ENCODE measurements at places on chromosomes 1 and 21. TPM values are rescaled to one million over a fixed set of nuclear protein-coding genes. Genes with fewer than 3 reads are reported as not detected.
A peak's percentile ranks its signal among the peaks of the same experiment; 100 is the strongest.

DNA sequence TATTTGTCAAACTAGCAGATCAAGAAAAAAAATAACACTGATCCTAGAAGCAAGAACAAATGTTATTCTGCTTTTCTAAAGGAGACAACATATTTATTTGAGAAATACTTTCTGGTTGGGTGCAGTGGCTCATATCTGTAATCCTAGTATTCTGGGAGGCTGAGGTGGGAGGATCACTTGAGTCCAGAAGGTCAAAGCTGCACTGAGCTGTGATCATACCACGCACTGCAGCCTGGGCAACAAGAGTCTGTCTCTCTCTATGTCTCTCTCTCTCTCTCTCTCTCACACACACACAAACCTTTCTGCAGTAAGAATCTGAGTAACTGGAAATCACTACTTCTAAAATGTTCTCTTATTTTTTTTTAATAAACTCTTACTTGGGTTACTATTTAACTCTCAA, 31.2 kb downstream of the PRPF38A start:
- DNase-seq = no peak

DNA sequence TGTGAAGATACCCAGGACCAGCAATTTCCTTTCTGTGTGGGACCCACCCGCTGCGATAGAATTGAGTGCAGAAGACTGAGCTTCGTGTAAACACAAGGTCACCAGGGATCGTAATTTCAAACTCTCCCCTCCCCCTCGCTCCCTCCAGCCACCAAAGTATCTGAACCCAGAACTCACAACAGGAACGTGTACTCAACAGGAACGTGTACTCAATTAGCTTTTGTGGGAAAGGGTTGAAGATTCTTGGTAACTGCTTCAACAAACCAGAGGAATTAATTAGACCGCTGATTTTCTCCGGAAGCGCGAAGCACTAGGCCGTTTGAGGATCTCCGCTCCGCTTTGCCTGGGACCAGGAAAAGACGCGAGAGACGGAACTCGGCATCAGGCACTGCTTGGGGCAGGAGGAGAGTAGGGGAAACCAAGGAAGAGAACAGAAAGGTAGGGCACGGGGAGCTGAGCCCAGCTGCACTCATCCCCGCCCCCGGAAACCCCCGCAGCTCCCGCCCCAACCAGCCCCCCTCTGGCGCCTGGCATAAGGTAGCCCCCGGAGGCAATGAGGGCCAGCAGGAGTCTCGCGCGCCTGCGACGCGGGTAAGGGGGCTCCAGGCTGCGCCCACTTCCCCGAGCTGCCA, 453 bp downstream of the DRAM2 start:
- DNase-seq = peak; percentile 59

Gene MAEL
- 0.35 TPM for total RNA-seq

Gene AMY1B
- total RNA-seq = not detected

Gene ZNF593OS
- total RNA-seq = not detected

GRCh38 chr1:247430434-247430833, 14.5 kb downstream of the NLRP3 start:
- no peak for DNase-seq

Gene SPRR1A
- not detected for total RNA-seq

All from activated naive CD4-positive, alpha-beta T cell treated with anti-CD3 and anti-CD28 coated beads for 36 hours (primary cell).